ENCODE measurements at places on chromosomes 3 and 15.

- no peak for DNase-seq
Observed at GRCh38 chr3:139284221-139284620, 59.6 kb upstream of the MRPS22 start.

- DNase-seq: no peak
Observed at GRCh38 chr3:155159301-155159700, 79.2 kb downstream of the MME start.

GRCh38 chr3:15462451-15462850, 35.1 kb downstream of the EAF1 start:
- no peak for DNase-seq

DNA sequence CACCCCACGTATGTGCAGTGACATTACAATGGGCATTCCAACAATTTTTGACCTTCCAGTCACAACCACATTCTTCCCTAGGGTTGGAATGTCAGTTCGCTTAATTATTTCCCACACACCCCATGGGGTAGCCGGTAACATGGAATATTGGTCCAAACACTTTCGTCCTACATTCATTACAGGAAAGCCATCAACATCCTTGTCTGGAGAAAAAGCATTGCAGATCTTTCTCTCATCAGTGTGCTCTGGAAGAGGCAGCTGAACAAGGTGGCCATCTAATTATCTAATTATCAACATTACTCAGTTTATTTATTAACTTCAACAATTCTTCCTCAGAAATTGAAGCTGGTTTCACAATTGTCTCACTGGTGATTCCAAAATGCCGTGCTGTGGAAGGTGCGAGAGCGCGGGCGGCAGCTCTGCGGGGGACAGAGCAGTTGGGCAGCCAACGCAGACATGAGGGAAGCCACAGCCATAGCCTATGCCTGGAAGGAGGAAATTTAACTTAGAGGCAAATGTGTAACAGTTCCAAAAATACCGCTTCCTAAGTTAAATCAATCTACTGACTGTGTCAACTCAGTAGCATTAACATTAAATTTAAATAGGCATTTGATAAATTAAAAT, 1158.9 kb upstream of the EPHA6 start:
- DNase-seq: no peak

- DNase-seq: no peak
Observed at GRCh38 chr15:41387646-41388045, 14.7 kb downstream of the NDUFAF1 start.

DNA sequence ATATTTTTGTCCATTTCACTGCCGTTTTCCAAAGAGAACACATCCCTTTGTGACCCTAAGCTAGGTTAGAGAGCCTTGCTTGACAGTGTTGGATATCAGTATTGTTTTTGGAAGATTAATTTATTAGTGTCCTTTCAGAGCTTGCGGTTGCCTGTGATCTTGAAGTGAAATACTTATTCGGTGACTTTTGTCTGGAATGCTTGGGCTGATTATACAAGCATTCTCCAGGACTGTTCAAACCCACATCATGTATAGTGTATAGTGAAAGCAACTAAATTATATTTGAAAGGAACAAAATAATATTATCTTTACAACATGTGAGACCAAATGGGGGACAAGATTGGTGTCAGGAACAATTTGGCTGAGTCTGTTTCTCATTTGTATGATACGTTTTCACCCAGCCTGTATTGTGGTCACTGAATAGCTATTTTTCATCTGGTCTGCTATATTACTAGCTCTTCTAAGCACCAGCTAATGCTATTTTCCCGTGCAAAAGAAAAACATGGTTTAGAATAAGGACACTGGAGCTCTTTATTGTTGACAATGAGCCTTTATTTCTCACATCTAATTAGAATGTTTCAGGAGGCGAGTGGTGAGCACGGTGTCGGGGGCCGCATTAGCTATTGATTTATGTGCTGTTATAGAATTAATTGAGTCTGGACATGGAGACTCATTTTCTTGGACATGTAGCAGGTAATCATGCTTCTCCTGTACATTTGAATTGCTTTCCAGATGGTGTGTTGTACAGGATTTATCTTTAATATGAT, 158.1 kb downstream of the APBA2 start:
- DNase-seq: peak; percentile 46

GRCh38 chr3:114896978-114897377, 250.1 kb downstream of the ZBTB20 start:
- no peak for DNase-seq

DNA sequence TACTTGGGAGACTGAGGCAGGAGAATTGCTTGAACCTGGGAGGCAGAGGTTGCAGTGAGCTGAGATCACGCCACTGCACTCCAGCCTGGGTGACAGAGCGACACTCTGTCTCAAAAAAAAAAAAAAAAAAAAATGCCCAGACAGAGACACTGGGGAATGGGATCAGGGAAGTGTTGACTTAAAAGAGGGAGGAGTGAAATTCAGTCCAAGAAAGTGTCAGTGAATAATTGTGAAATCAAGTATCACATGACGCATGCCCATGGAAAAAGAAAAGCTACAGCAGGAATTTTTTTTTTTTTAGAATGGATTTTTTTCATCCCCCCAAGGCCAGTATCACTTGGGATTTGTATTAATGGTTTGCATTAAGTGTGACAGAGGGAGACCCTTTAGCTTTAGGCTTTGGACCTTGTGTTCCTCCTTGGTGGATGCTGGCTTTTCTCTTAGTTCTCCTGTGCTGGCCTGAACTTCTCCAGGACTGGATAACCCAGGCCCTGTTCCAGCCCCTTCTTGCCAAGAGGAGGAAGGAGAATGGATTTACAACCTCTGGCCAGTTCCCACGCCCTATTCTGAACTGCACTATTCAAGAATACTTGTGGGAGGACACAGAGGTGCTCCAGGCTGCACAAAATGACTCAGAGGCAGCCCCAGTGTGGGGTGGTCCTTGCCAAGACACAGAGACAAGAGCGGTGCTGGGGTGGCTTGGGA, 36.7 kb upstream of the ZNF774 start:
- DNase-seq: no peak

GRCh38 chr15:79811406-79812405, 85.1 kb downstream of the MTHFS start:
- DNase-seq: peak; percentile 71

- no peak for DNase-seq
Observed at GRCh38 chr15:84826369-84826823, 9.2 kb downstream of the ALPK3 start.

DNA sequence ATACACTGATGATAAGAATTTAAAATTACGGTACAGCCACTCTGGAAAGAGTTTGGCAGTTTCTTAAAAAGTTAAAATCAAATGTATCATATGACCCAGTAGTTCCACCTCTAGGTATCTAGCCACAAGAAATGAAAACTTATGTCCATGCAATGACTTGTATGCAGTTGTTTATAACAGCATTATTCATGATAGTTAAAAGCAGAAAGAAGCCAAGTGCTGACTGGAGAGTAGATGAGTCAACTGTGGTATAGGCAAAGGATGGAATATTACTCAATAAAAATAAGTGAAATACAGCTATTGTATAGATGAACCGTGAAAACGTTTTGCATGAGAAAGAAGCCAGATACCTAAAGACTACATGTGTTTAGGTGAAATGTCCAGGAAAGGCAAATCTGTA, 14.8 kb downstream of the GPR87 start:
- DNase-seq: no peak

DNA sequence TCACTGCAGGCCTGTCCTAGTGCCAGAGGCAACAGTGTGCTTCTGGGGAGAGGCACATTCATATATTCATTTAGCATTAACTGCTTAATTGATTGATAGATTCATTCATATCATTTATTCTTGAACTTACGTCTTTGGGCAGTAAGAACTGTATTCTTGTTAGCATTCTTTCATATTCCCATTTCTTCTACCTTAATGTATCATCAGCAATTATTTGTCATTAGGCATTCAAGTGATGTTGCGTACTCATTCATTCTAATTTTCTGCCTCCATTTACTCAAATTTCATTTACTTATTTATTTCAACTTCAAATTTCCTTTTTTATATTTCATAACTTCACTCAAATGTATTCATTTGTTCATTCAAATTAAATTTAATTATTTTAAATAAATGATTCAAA, 31.5 kb upstream of the CCR4 start:
- no peak for DNase-seq

DNA sequence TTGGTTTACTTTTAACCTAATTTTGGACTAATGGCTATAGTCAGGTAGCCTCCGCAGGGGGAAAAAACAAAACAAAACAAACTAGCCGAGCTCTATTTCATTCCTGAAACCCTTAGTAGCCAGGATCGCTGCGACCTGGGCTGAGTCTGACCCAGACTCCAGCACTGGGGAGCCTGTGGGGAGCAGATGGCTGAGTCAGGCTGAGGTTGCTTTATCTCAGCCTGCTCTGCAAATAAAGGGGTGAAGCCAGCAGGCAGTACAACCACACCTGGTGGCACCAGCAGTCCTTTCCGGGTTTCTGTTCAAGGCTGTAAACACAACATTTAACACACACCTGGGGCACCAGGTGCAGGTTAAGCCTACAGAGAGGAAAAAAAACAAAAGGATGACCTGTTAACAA, 27.3 kb downstream of the ABHD2 start:
- no peak for DNase-seq

- DNase-seq: no peak
Observed at GRCh38 chr3:184577546-184577945, 16.0 kb downstream of the EPHB3 start.

GRCh38 chr3:48222616-48223513, at the start of gene CAMP:
TSS of gene CAMP (plus strand) at chr3:48223495. CDS start at chr3:48223512, 17 bp downstream.
- peak; percentile 72 for DNase-seq

GRCh38 chr15:58401991-58402649, 29.7 kb upstream of the LIPC start:
- DNase-seq: no peak

GRCh38 chr3:115898656-115899410, 275.5 kb downstream of the GAP43 start:
- no peak for DNase-seq

GRCh38 chr3:115710799-115711198, 87.5 kb downstream of the GAP43 start:
- DNase-seq: no peak

DNA sequence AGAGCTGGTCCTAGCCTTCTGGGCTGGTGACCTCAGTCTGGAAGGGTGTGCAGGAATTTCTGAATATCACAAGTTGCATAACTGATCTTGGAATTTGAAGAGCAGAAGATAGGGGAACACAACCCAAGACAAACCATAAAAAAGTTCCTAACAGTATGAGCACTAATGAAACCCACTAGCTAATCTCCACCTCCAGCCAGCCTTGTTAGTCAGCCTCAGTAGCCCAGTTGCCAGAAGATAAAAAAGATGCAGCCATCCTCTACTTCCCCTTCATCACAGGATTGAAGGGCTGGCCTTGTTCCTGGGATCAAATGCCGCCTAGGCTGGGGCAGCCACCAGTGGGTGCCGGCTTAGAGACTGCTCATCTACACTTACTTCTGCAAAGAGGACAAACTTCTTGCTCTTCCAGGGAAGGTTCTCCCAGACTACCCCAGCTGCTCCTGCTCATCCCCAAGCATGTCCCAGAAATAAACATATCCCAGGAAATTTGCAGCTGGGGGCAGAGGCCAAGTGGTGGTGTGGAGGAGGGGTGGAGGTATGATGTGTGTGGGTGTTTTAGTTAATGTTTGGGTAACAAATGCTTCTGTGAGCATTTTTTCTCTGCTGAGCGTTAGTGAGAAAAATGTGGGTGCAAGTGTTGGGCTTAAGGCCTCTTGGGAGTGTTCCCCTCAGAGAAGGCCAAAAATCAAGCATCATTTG, 9.2 kb upstream of the ITGA11 start:
- no peak for DNase-seq

DNA sequence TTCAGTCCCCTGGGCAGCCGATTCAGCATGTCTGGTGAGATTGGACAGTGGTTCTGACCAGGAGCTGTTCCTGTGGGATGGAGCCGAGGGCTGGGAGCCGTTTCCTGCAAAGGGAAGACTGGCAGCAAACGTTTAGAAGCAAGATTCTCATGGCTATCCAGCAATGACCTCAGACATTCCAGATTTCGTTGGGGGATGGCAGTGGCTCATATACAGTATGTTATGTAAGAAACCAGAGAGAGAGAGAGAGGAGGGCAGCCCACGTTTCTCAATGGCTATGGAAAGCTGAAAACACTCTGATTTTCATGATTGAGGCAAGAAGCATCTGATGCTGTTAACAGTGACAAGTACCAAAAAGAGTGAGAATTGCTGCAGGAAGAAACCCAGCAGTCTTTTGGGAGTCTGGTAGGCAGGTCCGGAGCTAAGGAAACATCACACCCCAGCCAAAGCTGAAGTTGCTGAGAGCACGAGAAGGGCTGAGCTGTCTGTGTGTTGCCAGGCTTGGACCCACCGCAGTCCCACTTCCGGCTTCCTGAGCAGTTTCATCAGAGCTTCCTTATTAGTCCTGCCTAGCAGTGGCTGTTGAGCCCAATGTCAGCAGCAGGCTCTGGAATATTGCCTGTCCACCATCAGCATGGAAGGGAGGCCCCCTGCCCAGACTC, 25.6 kb upstream of the VPS8 start:
- DNase-seq: peak; percentile 25

DNA sequence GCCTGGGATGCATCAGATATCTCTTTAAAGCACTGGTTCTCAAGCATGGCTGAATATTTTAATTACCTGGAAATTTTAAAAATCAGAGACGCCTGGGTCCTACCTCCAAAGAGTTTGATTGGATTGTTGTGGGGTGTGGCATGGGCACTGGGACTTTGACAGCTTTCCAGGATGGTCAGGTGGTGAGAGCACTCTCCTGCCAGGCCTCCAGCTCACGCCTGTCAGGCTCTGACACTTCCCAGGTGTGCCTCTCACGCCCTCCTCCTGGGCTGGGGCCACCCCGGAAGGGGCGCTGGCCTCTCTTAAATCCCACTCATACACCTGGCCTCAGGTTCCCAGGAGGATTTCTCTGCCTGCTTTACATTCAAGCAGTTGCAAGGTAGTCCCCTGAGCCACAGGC, 48.5 kb downstream of the AMOTL2 start:
- no peak for DNase-seq

- peak; percentile 41 for DNase-seq
Observed at GRCh38 chr15:75577401-75578172, 1.5 kb downstream of the PTPN9 start.

- no peak for DNase-seq
Observed at GRCh38 chr15:70712271-70712670, 51.1 kb downstream of the UACA start.

DNA sequence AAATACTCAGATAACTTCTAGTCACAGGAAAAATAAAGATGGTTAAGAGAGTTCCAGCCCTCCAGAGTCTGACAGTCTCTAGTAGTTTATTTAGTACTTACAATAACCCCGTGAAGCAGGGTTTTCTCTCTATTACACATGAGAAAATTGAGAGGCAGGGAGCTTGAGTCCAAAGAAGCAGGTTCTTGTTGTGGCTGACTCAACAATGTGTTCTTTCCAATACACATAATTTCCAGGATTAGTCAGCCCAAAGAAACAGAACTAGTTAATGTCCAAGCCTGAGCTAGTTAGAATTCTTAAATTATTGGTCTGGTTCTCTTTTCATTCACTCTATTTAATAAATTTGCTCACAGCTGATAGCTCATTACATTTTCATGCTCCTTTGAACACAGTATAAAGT, 49.9 kb downstream of the ALDH1A2 start:
- no peak for DNase-seq

All from SK-N-SH (cell line).